ENCODE measurements at places on chromosomes 12 and 14. TPM values are rescaled to one million over a fixed set of nuclear protein-coding genes. Genes with fewer than 3 reads are reported as not detected.
A peak's percentile ranks its signal among the peaks of the same experiment; 100 is the strongest.

- no peak overlapping the region for H3K27ac ChIP-seq
- no peaks in the 10 kb centered on the region for H3K27me3 ChIP-seq
- H3K36me3 ChIP-seq = no peaks in the 10 kb centered on the region
- no peak overlapping the region for H3K4me3 ChIP-seq
These were observed 164.1 kb downstream of the C12orf42 start for GRCh38 chr12:103331643-103332042.

DNA sequence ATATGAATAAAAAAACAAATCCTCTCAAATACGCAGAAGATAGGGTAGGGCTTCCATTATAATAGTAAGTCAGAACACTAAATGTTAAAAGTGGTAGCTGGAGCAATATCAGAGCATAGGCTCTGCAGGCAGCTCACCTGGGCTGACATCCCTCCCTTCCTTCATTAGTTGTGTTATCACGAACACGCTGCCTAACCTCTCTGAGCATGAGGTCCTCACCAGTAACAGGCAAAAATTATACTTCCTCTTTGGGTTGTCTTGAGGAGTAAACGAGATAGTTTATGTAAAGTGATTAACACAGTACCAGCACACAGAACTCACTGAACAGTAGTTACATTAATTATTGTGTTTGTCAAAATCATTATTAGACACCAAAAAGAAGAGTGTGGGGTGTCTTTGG, 154.3 kb downstream of the STXBP6 start:
- no peak overlapping the region for H3K4me3 ChIP-seq
- no peaks in the 10 kb centered on the region for H3K36me3 ChIP-seq
- DNase-seq = no peak
- no peaks in the 10 kb centered on the region for H3K27me3 ChIP-seq
- H3K4me1 ChIP-seq = no peaks in the 10 kb centered on the region

GRCh38 chr14:59627011-59627520, 50.5 kb upstream of the CCDC175 start:
- no peak for DNase-seq
- H3K4me3 ChIP-seq = no peak overlapping the region
- H3K27me3 ChIP-seq = peaks cover 37% of the 10 kb centered on the region

DNA sequence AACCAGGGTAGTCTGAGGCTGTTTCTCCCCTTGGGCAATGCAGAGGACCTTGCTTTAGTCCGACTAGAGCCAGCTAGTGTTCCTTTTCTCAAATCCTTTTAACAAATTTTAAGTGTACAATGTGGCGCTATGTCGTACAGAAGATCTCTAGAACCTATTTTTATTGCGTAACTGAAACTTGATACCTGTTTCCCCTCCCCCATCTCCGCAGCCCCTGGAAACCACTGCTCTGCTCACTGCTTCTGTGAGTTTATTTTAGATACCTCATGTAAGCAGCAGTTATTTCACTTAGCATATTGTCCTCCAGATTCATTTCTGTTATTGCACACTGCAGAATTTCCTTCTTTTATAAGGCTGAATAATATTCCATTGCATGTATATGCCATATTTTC, 1092.3 kb downstream of the AACS start:
- H3K4me3 ChIP-seq = no peak overlapping the region
- no peaks in the 10 kb centered on the region for H3K27me3 ChIP-seq
- DNase-seq = no peak
- no peak overlapping the region for H3K27ac ChIP-seq

The PRIMA1 gene
- not detected for total RNA-seq

DNA sequence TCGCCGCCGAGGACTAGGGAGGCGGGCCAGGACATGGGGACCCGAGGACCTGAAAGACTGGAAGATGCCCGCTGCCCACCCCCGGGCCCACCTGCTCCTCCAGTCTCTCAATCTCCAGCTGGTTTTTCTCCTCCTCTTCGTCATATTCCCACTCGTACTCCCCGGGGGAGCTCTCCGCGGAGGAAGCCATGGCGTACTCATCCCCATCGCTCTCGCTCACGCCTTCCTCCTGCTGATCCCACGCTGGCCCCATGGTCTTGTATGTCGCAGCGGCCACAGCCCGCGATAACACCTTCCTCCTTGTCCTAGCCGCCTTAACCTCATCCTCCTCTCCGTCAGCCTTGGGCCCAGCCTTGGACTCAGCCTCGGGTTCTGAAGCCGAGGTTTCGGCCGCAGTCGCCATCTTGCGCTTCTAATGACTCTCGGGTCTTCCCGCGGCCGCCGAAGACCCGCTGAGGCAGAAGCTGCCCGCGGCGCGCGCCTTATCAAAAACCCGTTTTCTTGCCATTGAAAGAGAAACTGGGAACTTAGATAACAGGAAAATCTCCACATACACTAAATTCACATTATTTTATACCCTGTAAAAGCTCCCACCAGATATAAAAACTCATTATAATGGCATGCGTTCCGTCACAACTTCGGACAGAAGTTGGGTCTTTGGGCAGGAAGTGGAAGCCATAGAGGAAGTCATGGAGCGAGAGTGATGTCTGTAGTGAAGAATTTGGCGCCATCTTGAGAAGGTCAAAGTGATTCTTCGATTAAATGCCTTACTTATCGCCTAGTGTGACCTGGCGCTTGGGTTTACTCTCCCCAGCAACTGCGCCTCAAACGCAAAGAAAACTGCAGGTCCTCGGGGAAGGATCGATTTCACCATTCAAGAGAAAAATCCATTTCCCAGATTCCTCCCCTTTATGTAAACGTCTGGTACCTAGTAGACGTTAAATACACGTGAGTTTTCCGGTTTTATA, at the start of gene SART3:
SART3 (minus strand) TSS at position 422 of the 968 bp plus-strand sequence; CDS start at position 403, 19 bp downstream.
- peak within 1 kb of the TSS; percentile 100 for H3K4me3 ChIP-seq
- peaks cover 63% of the 10 kb centered on the region for H3K4me1 ChIP-seq
- peaks cover 50% of the 10 kb centered on the region for H3K36me3 ChIP-seq
- DNase-seq = peak; percentile 84

DNA sequence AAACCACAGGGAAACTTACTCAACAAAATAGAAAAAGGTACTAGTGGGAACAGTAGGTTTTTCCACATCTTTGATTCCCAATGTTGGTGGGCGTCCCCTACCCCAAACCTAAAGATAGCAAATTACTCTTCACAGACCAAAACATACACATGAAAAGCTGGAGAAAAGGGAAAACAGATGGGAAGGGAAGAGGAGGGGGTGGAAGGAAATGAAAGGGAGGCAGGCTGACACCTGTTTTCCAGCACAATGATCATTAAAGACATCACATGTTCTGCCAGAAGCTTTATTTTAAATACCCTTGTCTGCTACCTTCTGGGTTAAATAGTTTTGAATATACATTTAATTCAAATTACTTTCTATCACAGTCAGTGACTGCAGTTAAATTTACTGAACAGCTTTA, 1617.9 kb upstream of the SEL1L start:
- no peaks in the 10 kb centered on the region for H3K36me3 ChIP-seq
- DNase-seq = no peak
- no peaks in the 10 kb centered on the region for H3K4me1 ChIP-seq
- H3K27me3 ChIP-seq = no peaks in the 10 kb centered on the region
- no peak overlapping the region for H3K4me3 ChIP-seq

The CFAP54 gene
- total RNA-seq = 0.75 TPM

The AMN gene
- total RNA-seq = 0.20 TPM

DNA sequence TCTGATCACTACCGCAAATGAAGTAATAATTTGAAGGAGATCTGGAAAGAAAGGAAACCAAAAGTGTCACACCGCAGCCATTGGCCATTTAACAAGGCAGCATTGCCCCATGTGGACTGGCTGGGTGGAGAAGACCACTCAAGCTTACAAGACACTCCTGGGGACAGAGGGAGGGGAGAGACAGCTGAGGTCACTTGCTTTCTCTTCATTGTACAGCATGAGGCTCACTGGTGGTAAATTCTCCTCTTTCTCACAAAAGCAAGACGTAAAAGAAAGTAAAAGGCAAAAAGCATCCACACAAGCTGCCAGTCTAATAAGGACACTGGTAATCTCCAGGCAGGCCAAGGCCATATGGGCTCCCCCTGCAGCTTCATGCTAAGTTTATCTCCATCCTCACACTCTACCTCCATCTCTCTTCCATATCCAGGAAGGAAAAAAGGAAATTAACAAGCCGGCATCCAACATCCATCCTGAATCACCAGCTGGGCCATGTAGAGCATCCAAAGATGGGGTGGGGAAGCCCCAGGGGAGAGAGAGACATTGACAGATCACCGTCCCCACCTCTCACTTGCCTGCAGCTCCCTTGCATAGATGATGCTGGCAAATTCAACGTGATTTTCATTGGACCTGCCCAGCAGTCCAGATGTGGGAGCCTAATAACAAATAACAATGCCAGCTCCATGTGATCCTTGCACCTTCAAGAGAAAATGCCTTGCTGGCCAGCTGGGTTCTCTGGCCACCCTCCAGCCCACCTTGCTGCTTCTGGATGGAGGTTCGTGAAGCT, 100.6 kb downstream of the DPF3 start:
- no peak overlapping the region for H3K4me3 ChIP-seq
- no peaks in the 10 kb centered on the region for H3K36me3 ChIP-seq
- H3K4me1 ChIP-seq = peaks cover 6% of the 10 kb centered on the region

The PROX2 gene
- not detected for total RNA-seq

The KRT81 gene
- not detected for total RNA-seq

GRCh38 chr12:31715283-31715825, 13.5 kb downstream of the AMN1 start:
- H3K36me3 ChIP-seq = peaks cover 24% of the 10 kb centered on the region
- H3K27ac ChIP-seq = no peak overlapping the region
- DNase-seq = no peak
- no peak overlapping the region for H3K4me3 ChIP-seq
- no peaks in the 10 kb centered on the region for H3K4me1 ChIP-seq

DNA sequence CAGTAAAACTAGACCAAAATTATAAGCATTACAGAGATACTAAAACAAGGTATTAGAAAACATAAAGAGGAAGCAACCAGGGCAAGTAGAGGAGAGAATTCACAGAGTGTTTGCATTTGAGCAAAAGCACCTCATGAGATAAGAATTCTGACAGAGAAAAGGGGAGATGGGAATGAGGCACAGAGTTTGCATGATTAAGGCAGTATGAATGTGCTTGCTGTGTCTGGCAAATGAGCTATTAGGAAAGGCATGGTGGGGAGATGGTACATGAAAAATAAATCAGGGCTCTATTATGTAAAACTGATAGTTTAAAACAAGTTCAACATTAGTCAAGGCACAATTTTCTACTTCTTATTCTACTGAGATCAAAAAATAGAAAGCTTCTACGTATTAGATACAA, 23.1 kb downstream of the GARIN6 start:
- no peaks in the 10 kb centered on the region for H3K27me3 ChIP-seq
- H3K4me1 ChIP-seq = no peaks in the 10 kb centered on the region
- H3K27ac ChIP-seq = no peak overlapping the region
- no peak overlapping the region for H3K4me3 ChIP-seq
- no peaks in the 10 kb centered on the region for H3K36me3 ChIP-seq
- DNase-seq = no peak

- no peaks in the 10 kb centered on the region for H3K36me3 ChIP-seq
- no peak overlapping the region for H3K27ac ChIP-seq
- H3K27me3 ChIP-seq = peaks cover 9% of the 10 kb centered on the region
- no peak overlapping the region for H3K4me3 ChIP-seq
- DNase-seq = peak; percentile 62
These were observed 19.1 kb upstream of the ARMH4 start for GRCh38 chr14:58171090-58171489.

The DPPA3 gene
- total RNA-seq = not detected

DNA sequence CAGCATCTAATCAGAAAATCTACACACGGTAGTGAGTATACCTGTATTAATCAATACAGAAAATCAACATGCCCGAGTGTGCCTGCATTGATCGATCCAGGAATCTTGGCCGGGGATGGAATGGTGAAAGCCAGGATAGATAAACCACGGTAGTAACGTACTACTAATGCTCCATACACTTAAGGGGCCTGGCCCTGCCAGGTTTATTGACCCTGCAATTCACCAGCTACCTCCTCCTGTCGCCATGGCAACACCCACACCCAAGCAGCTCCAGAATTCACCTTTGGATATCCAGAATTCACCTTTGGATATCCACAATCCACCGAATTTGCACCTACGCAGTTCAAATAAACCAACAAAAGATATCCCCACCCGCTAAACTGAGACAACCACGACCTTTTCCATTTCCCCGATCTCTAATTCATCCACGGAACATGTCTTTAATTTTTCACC, 14.8 kb upstream of the CALM1 start:
- no peaks in the 10 kb centered on the region for H3K36me3 ChIP-seq
- H3K4me1 ChIP-seq = peaks cover 20% of the 10 kb centered on the region
- no peak overlapping the region for H3K4me3 ChIP-seq
- peak; percentile 27 for DNase-seq
- no peak overlapping the region for H3K27ac ChIP-seq

The RTN1 gene
- total RNA-seq = not detected

GRCh38 chr14:104940526-104941150, 16.0 kb downstream of the PLD4 start:
- H3K27me3 ChIP-seq = peaks cover 28% of the 10 kb centered on the region
- H3K4me3 ChIP-seq = no peak overlapping the region
- H3K4me1 ChIP-seq = no peaks in the 10 kb centered on the region
- no peak overlapping the region for H3K27ac ChIP-seq
- no peaks in the 10 kb centered on the region for H3K36me3 ChIP-seq

- peaks cover 6% of the 10 kb centered on the region for H3K4me1 ChIP-seq
- no peaks in the 10 kb centered on the region for H3K36me3 ChIP-seq
- H3K27ac ChIP-seq = no peak overlapping the region
- H3K4me3 ChIP-seq = no peak overlapping the region
- no peaks in the 10 kb centered on the region for H3K27me3 ChIP-seq
These were observed 21.1 kb upstream of the C1S start for GRCh38 chr12:7039403-7039802.

- no peak overlapping the region for H3K27ac ChIP-seq
- DNase-seq = no peak
- no peaks in the 10 kb centered on the region for H3K36me3 ChIP-seq
These were observed 36.8 kb upstream of the G2E3 start for GRCh38 chr14:30521899-30522736.

DNA sequence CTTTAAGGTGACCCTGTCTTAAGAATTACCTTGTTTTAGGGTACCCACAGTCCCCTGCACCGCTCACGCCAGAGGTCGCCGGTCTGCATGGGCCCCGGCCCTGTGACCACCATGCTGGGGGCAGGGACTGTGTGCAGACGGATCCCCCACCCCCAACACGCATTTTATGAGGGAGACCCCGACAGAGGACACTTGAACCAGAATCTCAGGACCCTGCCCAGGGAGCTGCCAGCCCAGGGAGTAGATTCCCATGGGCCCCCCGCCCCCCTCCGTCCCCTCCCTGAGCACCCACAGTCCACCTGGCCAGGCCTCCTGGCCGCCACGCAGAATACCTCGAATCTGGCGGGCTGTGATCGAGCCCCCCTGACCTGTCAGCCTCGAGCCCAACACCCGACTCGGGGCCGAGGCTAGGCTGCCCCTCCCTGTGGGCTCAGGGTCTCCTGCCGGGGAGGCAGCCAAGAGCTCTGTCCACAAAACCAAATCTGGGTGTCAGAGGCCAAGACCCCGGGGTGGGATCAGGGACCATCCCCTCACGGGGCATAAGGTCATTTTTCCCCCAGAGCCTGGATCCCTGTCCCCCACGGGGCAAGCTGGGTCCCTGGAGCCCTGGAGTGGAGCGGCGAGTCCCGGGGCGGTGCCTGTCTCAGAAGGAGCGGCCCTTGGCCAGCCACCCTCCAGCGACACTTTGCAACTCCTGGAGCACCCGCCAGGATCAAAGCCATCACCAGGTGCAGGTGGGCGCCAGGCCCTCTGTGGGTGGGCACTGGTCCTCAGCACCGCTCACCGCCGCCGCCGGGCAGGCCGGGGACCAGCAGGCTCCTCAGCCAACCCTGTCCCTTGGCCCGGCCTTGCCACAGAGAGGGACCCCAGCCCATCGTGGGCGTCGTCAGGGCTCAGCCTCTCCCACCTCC, 155.8 kb upstream of the PKP2 start:
- no peak overlapping the region for H3K4me3 ChIP-seq
- no peak for DNase-seq
- no peaks in the 10 kb centered on the region for H3K36me3 ChIP-seq
- H3K27me3 ChIP-seq = no peaks in the 10 kb centered on the region
